Activated CD8-positive, alpha-beta memory T cell treated with anti-CD3 and anti-CD28 coated beads for 1 hour (primary cell): ENCODE measurements at places on chromosomes 2 and 18.

- no peak for DNase-seq
Observed at GRCh38 chr2:127169066-127169660, 50.9 kb downstream of the CYP27C1 start.

DNA sequence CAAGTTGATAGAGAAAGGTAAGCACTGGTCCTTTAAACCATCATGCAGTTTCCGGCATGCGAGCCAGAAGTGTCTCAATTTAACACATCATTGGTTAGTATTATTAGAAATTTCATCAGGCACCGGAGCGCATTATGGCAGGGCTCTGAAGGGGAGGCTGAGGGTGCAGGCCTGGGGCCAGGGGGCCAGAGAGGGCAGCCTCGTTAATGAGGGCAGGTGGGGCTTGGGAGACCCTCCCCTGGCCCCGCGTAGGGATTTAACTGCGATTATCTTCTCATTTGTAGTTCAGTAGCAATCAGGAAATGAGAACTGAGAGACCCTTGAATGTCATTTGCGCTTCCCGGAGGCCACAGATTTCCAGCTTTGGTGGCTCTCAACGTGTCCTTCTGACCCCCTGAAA lies 246.4 kb downstream of the KLHL29 start:
- no peak for DNase-seq

DNA sequence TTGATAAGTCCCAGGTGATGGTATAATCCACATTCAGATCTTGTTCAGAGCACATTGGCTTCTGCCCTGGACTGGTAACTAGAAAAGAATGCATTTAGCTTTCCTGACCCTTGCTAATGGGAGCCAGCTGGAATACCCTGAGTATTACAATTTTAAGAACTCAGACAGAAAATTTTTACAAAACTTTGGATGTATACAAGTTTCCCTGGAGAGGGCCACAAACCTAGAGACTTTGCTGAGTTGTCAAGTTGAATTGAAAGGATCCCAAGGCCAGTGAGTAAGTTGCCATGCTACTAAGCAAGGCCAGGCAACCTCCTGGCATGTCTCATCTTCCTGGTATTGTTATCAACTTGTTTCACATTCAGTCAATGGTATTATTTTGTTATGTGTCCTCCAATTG lies 20.0 kb upstream of the NABP1 start:
- DNase-seq = no peak

DNA sequence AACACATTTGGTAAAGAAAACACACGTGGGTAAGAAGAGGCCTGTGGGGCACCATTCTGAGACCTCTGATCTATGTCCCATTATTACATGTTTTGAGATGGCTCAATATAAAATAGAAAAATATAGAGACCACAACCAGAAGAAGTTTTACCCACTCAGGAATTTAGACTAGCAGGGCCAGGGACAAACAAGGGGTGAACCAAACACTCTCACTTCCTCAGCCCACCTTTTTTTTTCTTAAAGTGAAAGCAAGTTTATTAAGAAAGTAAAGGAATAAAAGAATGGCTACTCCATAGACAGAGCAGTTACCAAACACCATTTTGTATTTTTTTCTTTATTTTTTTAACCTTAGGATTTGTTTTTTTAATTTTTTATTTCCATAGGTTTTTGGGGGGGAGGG lies 119.0 kb upstream of the REV1 start:
- DNase-seq = no peak

GRCh38 chr18:58756596-58757240 lies 85.5 kb downstream of the MALT1 start:
- DNase-seq = no peak
